ENCODE measurements at places on chromosomes 3 and 15.
A peak's percentile ranks its signal among the peaks of the same experiment; 100 is the strongest.

DNA sequence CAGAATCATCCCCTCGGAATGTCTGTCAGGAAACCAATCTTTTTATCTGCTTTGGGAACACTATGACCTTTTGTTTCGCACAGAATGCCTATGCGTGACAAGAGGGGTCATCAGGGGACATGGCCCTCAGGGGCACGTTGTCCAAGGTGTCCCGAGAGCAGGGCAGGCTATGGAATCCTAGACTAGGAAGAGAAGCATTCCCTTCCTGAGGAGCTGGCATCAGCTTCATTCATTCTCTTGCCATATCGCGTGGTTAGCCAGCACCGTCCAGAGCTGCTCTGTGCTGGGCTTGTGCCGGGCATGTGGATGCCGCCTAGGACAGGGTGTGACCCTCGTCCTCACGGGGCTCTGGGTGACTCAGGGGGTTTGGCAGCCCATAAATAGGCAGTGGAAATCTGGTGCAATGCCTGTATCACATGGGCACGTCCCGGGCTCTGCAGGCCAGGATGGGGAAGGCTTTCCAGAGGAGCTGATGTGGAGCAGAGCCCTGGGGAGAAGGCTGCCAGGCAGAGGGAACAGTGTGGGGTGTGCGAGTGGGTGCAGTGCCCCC, 117.8 kb downstream of the TMEM266 start:
- no peak for DNase-seq

DNA sequence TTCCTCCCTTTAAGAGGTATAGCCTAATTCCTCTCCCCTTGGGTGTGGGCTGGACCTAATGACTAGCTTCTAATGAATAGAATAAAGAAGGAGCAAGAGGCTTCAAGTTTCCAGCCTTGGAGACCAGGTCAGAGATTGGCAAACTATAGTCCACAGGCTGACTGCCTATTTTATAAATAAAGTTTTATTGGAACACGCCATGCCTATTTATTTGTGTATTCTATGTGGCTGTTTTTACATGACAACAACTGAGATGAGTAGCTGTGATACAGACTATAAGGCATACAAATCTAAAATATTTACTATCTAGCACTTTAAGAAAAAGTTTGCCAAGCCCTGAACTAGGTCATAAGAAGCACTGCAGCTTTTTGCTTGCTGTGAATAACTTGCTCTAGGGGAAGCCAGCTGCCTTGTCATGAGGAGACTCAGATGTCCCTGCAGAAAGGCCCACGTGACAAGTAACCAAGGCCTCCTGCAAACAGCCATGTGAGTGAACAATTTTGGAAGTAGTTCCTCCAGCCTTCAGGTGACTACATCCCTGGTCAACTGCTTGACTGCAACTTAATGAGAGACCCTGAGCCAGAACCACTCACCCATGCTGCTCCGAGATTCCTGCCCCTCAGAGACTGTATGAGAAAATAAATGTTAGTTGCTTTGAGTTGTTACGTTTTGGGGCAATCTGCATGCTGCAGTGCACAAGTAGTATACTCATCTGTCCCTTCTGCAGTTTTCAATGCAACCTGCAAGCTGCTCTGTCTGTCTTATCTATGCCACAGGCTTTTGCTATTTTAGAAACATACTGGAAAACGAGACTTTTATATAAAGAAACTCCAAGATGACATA, 21.1 kb upstream of the MAP3K13 start:
- no peak for DNase-seq

DNA sequence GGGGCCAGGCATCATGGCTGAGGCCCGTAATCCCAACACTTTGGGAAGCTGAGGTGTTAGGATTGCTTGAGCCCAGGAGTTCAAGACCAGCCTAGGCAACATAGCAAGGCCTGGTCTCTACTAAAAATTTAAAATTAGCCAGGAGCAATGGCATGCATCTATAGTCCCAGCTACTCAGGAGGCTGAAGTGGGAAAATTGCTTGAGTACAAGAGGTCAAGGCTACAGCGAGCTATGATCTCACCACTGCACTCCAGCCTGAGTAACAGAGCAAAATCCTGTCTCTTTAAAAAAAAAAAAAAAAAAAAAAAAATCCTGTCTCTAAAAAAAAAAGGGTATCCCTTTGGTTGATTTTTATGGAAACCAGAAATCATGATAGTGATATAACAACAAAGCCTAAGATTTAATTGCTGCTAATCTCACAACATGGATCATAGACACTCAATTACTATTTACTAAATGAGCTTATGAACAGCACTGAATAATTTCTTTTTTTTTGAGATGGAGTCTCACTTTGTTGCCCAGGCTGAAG, 12.1 kb downstream of the PCLAF start:
- no peak for DNase-seq

DNA sequence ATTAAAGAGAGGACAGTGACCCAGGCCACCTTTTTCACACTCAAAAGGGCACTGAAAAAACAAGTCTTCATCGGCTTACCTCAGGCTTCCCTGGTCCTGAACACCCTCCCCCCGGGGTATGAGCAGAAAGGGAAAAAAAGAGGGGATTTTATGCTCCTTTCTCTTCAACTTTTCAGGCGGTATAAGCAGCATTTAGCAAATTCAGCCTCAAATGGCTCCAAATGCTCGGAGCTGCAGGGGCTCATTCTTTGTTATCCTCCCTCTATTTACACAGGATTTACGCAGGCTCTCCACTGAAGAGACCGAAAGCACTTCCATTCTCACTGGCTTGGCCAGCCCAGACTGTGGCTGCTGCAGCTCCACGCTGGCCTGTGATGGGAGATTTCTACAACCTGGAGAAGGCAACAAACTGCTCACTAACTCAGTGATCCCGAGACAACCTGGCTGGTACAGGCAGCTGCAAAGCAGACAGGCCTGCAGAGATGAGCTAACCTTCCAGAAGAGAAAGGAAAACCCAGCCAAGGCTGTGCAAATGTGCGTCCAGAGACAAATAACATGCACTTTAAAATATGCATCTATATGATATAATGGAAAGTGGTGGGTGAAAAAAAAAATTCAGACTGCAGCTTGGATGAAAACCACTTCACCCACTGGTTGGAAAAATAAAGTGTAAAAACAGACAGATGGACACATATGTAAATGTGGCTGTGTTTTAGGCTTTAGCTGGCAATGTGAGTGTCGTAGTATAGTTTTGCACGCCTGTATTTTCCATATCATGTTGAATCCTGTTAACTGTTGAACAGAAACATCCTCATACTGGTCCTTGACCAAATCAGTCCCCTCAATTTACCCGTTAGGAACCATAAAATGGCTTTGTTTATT, 54.2 kb downstream of the MEIS2 start:
- DNase-seq, result peak; percentile 75

DNA sequence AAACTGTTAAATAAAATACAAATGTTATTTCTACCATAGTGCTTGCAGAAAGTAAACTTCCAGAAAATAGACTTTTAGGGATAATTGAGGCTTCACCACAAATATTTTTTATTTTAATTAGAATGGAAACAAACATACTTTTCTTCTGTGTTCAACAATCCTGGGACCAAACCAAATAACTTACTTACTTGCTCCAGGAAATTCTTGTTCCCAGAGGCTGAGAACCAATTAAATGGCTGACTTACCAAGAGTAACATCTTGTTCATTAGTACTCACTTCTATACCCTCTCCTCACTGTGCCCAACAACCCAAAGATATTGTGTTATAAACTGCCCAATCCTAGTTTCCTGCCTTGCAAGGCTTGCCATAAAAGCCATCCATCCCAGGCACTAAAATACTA, 172.2 kb upstream of the PFN2 start:
- DNase-seq, result no peak

DNA sequence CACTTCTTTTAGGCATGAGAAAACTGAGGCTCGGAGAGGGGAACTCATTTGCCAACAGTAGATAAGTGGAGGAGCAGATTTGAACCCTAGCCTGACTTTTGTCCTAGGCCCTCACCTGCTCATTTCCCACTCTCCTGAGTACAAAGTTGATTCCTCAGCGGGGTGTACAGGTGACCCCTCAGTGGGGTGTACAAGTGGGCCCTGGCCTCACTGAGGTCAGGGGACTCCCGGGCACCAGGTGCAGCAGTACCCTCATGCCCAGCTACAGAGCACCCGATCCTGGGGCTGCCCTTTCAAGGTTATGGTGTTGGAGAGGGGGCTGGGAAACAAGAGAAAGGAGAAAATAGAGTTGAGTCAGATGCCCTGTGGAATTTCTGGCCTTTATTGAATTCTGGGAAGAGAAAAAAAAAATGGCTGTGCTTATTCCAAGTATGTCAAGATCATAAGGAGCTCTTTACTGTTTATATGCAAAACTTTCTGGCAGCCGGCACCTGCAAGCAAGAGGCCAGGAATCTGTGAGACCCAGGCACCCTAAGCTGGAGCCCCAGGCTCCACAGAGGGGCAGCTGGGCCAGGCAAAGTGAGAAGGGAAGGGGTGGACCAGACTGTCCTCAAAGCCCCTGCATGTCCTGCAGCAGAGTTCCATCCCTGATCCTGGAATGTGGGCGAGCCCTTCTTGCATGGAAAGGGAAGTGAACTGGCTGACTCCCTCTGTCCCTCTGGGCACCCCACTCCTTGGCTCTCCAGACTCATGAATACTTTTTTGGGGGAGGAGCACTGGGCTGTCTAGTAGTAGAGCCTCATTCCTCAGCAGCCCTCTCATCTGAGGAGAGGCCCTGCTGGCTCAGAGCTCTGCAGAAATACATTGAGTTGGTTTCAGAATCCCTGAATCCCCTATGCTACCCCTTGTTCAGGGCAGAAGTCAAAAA, 43.1 kb downstream of the AMOTL2 start:
- no peak for DNase-seq

- no peak for DNase-seq
Measured at GRCh38 chr15:75177360-75178071, 24.2 kb upstream of the C15orf39 start.

- no peak for DNase-seq
Measured at GRCh38 chr3:153552887-153553604, 391.0 kb downstream of the RAP2B start.

DNA sequence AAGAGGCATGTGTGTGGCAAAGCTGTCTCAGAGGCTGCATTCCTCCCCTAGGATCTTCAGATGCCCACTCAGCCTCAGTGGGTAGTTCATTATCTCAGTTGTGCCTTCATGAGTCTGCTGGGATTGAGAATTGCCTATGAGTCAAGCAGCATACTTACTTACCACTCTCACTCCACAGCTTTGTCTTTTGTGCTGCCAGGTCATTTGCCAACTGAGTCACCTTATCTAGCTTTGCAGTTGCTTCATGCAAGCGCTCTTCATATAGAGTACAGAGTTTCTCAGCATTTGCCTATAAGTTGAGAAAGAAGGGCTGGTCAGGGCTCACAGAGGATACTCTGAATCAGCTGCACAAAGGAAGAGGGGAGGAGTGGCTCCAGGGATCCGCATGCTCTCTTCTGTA, 89.5 kb downstream of the MYH15 start:
- DNase-seq, result no peak

- no peak for DNase-seq
Measured at GRCh38 chr15:85118581-85118980, 136.9 kb downstream of the PDE8A start.

DNA sequence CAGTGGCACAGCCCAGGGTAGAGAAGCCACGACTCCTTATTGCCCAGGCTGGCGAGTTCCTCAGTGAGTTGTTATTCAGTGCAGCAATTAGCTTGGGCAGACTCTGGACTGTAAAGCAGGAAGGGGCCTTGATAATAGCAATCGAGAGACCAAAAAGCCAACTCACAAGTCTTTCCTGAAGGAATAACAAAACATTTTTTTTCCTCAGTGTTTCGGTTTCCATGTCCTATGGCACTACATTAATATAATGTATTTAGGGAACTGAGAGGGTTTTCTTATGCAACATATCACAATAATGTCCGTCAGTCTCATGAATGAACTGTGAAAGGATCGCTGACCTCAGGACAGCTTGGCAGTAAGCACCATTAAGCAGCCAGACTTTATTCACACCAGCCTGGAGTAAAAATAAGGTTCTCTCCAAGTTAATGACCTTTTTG, 248.9 kb upstream of the TBL1XR1 start:
- DNase-seq, result no peak

DNA sequence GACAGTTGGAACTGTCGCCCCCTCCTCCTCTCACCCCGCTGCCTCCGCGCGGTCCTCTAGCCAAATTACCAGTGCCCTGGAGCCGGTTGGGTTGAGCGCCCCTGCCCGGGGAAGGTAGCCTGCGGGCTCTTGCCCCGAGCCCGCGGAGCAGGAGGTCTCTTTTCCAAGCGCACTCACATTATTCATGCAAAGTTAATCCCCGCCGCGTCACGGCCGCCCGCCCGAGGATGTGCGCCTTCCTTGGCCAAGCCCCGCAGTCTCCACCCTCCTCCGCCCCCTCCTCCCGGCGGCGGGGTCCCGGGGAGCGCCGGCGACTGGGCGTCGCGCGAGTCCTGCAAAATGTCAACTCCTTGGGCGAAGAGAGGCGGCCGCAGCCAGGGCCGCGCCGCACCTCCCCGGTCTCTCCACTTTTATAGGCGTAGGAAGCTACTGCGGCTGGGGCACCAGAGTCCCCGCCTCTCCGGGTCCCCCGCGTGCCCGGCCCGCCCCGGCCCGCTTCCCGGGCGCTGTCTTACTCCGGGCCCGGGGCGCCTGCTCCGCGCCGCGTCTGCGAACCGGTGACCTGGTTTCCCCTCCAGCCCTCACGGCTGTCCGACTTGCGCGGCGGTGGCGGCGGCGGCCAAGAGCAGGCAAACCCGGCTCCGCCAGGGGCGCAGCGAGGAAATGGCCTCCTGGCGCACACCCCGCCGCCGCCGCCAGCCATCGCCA, at the start of gene THRB:
Gene THRB, minus strand, starts transcription at position 233 of the 708 bp plus-strand sequence.
- DNase-seq, result peak; percentile 32

DNA sequence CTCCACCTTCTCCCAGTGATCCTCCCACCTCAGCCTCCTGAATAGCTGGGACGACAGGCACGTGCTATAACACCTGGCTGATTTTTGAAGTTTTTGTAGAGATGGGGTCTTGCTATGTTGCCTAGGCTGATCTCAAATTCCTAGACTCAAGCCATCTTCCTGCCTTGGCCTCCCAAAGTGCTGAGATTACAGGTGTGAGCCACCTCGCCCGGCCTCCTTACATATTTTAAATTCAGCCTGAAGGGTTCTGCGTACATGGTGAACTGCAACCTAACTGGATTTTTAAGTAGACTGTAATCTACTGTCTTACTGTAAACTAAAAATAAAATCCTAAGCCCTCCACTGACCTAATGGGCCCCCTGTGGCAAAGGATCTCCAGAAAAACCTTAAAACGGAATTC, 34.1 kb downstream of the MASP1 start:
- DNase-seq, result no peak
